ENCODE measurements at places on chromosomes 4 and X. TPM values are rescaled to one million over a fixed set of nuclear protein-coding genes. Genes with fewer than 3 reads are reported as not detected.
A peak's percentile ranks its signal among the peaks of the same experiment; 100 is the strongest.

The N4BP2 gene
- total RNA-seq, result 16.4 TPM

The DAPP1 gene
- not detected for total RNA-seq

The REST gene
- total RNA-seq, result 61.1 TPM

The TLR1 gene
- total RNA-seq, result 0.42 TPM

The FRG2 gene
- not detected for total RNA-seq

The LRCH2 gene
- 7.9 TPM for total RNA-seq

The OTUD5 gene
- 57.4 TPM for total RNA-seq

DNA sequence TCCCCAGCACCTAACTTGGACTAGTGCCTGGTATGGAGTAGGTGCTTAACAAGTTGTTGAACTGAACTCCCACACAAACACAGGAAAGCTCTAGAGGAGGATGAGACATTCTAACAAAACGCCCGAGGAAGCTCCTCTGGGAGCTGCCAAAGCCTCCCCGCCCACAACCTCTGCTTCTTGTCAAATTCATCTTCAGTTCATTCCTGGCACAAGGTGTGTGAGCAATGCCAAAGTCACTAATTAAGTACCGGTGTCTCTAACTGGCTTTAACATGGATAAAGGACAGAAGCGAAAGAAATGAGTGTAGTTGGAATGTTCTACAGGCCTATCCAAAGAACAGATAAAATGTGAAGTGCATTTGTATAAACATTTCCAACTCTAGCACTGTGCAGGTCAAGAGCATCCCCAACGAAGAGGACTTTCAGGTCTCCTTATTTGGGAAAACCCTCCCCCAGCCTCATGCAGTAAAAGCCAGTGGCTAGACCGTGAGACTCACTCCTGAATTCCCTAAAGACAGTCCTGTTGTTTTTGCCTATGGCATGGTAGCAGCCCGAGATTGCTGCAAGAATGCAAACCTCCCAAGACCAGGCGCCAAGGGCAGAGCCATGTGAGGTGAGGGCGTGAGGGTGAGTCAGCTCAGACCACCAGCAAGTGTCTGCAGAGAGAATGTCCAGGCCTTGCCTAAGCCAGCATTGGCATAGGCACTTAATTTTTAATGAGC is 72.2 kb upstream of the KLF3 start:
- no peak overlapping the region for H3K4me3 ChIP-seq
- peaks cover 5% of the 10 kb centered on the region for H3K4me1 ChIP-seq
- H3K27me3 ChIP-seq, result peaks cover 6% of the 10 kb centered on the region
- no peaks in the 10 kb centered on the region for H3K36me3 ChIP-seq

DNA sequence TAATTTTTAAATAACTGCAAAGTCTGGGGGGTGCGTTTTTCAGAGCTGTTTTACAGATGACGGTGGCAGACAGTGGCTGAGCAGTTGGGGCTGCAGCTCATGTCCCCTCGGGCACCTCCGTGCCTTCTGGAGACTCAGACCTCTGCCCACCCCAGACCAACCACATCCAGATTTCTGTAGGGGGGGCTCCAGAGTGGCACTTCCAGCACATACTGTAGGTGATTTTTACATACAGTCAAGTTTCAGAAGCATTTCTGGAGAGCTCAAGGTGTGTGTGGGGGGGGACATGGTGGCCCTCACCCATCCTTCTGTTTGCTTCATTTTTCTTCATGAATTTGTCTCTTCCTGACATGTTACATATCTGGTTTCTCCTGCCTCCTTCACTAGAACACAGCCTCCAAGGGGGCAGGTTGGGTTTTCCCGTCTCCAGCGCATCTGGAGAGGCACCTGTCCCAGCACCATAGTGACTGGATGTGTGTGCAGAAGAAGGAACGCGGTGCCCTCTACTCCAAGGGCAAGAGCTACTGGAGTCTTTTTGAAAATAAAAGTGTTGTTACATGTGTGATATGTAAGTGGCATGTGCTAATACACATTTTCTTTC is 37.5 kb downstream of the TMEM271 start:
- H3K27me3 ChIP-seq, result peaks cover 2% of the 10 kb centered on the region
- H3K4me1 ChIP-seq, result no peaks in the 10 kb centered on the region
- H3K27ac ChIP-seq, result no peak overlapping the region
- H3K36me3 ChIP-seq, result peaks cover 36% of the 10 kb centered on the region
- DNase-seq, result peak; percentile 59

- H3K27me3 ChIP-seq, result no peaks in the 10 kb centered on the region
- peaks cover 15% of the 10 kb centered on the region for H3K36me3 ChIP-seq
- peaks cover 3% of the 10 kb centered on the region for H3K4me1 ChIP-seq
- no peak overlapping the region for H3K4me3 ChIP-seq
Measured at GRCh38 chr4:56959100-56959499, 18.3 kb downstream of the NOA1 start.

- H3K36me3 ChIP-seq, result peaks cover 36% of the 10 kb centered on the region
- no peak overlapping the region for H3K27ac ChIP-seq
- H3K27me3 ChIP-seq, result no peaks in the 10 kb centered on the region
- no peak for DNase-seq
- peaks cover 36% of the 10 kb centered on the region for H3K4me1 ChIP-seq
Measured at GRCh38 chr4:47849466-47849865, 11.6 kb upstream of the CORIN start.

- H3K27me3 ChIP-seq, result no peaks in the 10 kb centered on the region
- H3K27ac ChIP-seq, result no peak overlapping the region
- no peaks in the 10 kb centered on the region for H3K36me3 ChIP-seq
- DNase-seq, result no peak
- no peak overlapping the region for H3K4me3 ChIP-seq
- no peaks in the 10 kb centered on the region for H3K4me1 ChIP-seq
Measured at GRCh38 chr4:118307643-118308042, 45.2 kb downstream of the PRSS12 start.

GRCh38 chrX:72475338-72475737 is 97.3 kb downstream of the HDAC8 start:
- H3K4me1 ChIP-seq, result peaks cover 2% of the 10 kb centered on the region
- no peak overlapping the region for H3K4me3 ChIP-seq
- no peak for DNase-seq
- H3K27me3 ChIP-seq, result no peaks in the 10 kb centered on the region
- no peak overlapping the region for H3K27ac ChIP-seq

DNA sequence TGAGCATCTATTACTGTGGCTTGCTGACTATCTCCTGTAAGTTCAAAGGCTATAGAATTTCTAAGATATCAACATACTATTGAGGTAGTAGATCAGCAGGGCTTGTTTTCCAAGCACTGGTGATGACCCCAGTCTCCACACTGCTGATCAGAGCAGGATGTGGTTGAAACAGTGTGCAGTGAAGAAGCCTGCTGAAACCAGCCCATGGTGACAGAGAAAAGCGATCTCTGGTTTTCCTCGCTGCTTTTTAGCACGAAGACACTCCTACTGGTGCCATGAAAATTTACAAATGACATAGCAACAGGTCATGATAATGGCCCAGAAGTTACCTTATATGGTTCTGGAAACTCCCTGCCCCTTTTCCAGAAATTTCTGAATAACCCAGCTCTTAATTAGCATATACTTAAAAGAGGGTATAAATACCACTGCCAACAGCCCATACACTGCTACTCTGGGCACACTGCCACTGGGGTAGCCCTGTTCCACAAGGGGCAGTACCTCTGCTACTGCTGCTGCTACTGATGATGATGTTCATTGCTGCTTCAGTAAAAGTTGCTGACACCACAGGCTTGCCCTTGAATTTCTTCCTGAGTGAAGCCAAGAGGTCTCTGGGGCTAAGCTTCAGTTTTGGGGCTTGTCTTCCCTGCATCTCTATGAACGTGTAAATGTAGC is 1689.5 kb upstream of the PCDH10 start:
- no peaks in the 10 kb centered on the region for H3K4me1 ChIP-seq
- no peak overlapping the region for H3K27ac ChIP-seq
- H3K36me3 ChIP-seq, result no peaks in the 10 kb centered on the region
- H3K4me3 ChIP-seq, result no peak overlapping the region

- H3K27me3 ChIP-seq, result peaks cover 3% of the 10 kb centered on the region
- H3K36me3 ChIP-seq, result no peaks in the 10 kb centered on the region
- H3K4me3 ChIP-seq, result no peak overlapping the region
Measured at GRCh38 chr4:111136438-111136837, 513.6 kb upstream of the PITX2 start.

GRCh38 chrX:71671043-71671780 is 3.9 kb downstream of the LOC101059915 start:
- H3K27me3 ChIP-seq, result peaks cover 2% of the 10 kb centered on the region
- H3K27ac ChIP-seq, result no peak overlapping the region
- no peak for DNase-seq
- H3K4me3 ChIP-seq, result no peak overlapping the region

DNA sequence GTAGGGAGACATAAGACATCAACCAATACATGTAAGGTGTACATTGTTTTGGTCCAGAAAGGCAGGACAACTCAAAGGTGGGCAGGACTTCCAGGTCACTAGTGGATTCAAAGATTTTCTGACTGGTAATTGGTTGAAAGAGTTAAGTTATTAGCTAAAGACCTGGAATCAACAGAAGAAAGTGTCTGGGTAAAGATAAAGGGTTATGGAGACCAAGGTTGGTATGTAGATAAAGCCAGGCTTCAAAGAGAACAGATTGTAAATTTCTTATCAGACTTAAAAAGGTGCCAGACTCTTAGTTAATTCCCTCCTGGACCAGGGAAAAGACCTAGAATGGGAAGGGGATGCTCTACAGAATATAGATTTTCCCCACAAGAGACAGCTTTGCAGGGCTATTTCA is 28.3 kb upstream of the GAB1 start:
- H3K4me1 ChIP-seq, result no peaks in the 10 kb centered on the region
- H3K27me3 ChIP-seq, result no peaks in the 10 kb centered on the region
- H3K4me3 ChIP-seq, result no peak overlapping the region
- DNase-seq, result no peak
- no peak overlapping the region for H3K27ac ChIP-seq

GRCh38 chr4:94256828-94257227 is 49.2 kb downstream of the SMARCAD1 start:
- peaks cover 11% of the 10 kb centered on the region for H3K4me1 ChIP-seq
- no peak for DNase-seq
- no peak overlapping the region for H3K4me3 ChIP-seq
- no peaks in the 10 kb centered on the region for H3K27me3 ChIP-seq
- no peak overlapping the region for H3K27ac ChIP-seq
- H3K36me3 ChIP-seq, result peaks cover 27% of the 10 kb centered on the region

DNA sequence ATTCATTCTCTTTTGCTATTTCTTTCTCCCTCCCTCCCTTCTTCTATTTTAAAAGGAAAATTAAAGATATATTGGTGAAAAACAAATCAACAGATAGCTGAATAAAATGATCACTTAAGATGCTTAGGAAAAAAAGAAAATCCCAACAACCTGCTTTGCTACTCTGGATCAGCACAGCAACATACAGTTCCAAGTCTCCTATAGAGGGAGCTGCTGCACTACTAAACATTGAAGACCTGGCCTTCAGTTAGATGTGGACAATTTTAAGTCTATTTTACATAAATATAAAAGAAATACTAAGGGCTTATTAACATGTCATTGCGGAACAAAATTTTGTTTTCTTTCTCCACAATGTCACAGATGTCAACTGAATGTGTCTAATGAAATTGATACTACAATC is 226.4 kb downstream of the MAGEB5 start:
- H3K4me1 ChIP-seq, result no peaks in the 10 kb centered on the region
- H3K27me3 ChIP-seq, result no peaks in the 10 kb centered on the region
- no peak overlapping the region for H3K27ac ChIP-seq
- no peaks in the 10 kb centered on the region for H3K36me3 ChIP-seq

DNA sequence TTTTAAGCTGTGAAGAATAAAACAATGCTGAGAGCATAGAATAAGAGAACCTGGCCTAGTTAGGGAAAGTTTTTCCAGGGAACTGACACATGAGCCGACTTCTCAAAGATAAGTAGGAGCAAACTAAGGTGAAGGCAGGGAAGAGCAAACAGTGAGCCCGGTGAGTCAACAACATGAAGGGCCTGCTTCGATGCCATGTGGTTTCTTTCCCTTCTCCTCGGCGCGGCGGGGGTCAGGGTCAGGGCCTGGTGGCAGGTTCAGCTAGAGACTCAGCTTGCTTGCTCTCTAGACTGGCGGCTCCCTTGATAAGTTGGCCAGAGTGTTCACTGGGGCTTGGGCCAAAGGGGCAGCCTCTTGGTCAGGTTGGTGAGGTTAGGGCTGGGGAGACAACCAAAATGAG is 81.1 kb downstream of the DLG3 start:
- H3K27ac ChIP-seq, result no peak overlapping the region
- H3K4me1 ChIP-seq, result no peaks in the 10 kb centered on the region
- peaks cover 5% of the 10 kb centered on the region for H3K27me3 ChIP-seq
- DNase-seq, result no peak
- H3K36me3 ChIP-seq, result no peaks in the 10 kb centered on the region

DNA sequence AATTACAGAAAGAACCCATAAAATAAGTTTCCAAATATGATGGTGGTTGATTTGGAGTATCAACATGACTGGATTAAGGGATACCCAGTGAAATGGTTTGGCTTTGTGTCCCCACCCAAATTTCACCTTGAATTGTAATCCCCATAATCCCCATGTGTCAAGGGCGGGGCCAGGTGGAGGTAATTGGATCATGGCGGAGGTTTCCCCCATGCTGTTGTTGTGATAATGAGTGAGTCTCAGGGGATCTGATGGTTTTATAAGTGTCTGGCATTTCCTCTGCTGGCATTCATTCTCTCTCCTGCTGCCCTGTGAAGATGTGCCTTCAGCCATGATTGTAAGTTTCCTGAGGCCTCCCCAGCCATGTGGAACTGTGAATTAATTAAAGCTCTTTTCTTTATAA is 39.1 kb downstream of the WDFY3 start:
- no peak overlapping the region for H3K4me3 ChIP-seq
- H3K4me1 ChIP-seq, result peaks cover 12% of the 10 kb centered on the region
- no peaks in the 10 kb centered on the region for H3K27me3 ChIP-seq

DNA sequence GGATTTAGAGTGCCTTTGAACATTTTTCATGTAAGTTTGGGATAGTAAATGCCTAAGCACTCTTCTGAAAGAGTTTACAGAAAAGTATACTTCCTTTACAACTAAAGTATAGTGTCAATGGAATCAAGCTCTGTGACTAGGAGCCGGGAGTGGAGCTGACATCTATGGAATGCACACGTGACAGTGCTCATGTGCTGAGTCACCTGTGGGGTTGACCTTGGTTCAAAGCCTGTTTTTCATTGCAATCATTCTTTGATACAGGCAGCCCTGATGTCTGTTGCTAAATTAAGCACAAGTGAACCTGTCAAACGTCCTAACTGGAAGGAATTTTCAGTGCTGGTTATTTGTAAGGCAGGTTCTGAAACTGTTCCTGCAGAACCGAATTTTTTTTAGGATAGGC is 82.5 kb downstream of the GPAT3 start:
- no peaks in the 10 kb centered on the region for H3K27me3 ChIP-seq
- H3K4me1 ChIP-seq, result no peaks in the 10 kb centered on the region
- H3K4me3 ChIP-seq, result no peak overlapping the region
- no peak for DNase-seq
- H3K36me3 ChIP-seq, result peaks cover 2% of the 10 kb centered on the region
- no peak overlapping the region for H3K27ac ChIP-seq

DNA sequence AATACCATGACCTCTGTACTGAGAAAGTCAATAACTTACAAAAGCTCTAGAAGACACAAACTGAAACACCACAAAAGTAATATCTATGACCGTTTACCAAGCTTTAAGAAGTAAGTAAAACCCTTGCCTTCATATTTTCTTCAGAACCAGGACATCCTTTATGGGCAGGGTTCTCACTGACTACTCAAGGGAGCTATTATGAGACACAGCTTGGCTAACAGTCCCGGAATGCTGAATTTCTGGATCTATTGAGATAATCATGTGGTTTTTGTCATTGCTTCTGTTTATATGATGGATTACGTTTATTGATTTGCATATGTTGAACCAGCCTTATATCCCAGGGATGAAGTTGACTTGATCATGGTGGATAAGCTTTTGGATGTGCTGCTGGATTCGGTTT is 19.9 kb upstream of the CDS1 start:
- peaks cover 32% of the 10 kb centered on the region for H3K27me3 ChIP-seq
- no peak overlapping the region for H3K4me3 ChIP-seq
- DNase-seq, result no peak
- H3K36me3 ChIP-seq, result no peaks in the 10 kb centered on the region
- no peaks in the 10 kb centered on the region for H3K4me1 ChIP-seq

- H3K4me3 ChIP-seq, result no peak overlapping the region
- DNase-seq, result no peak
- H3K4me1 ChIP-seq, result no peaks in the 10 kb centered on the region
- H3K36me3 ChIP-seq, result peaks cover 19% of the 10 kb centered on the region
- no peak overlapping the region for H3K27ac ChIP-seq
Measured at GRCh38 chrX:57104406-57104805, 16.9 kb downstream of the SPIN2B start.

Measured in osteocyte (in vitro differentiated cells).